A549 treated with GW870086 at 1 μM for 4 hours (cell line): ENCODE measurements at places on chromosomes 11 and 22. TPM values are rescaled to one million over a fixed set of nuclear protein-coding genes. Genes with fewer than 3 reads are reported as not detected.

Gene ARHGAP8
- 0.96 to 1.9 TPM (median 1.3 TPM) in 5 replicates for total RNA-seq

Gene PKNOX2
- total RNA-seq: 0.05 TPM in 1 of 5 replicates, not detected in the others

Gene RASSF10
- total RNA-seq: 1.9 to 2.5 TPM (median 2.3 TPM) in 5 replicates

Gene PRR14L
- total RNA-seq: 5.4 to 7.5 TPM (median 6.6 TPM) in 5 replicates

Gene BEST1
- 2.4 to 5.4 TPM (median 2.9 TPM) in 5 replicates for total RNA-seq

Gene OR8D1
- not detected in 5 replicates for total RNA-seq

Gene SYCE3
- total RNA-seq: 0.40 to 0.80 TPM (median 0.75 TPM) in 3 of 5 replicates, not detected in the others

Gene INPP5J
- 0.46 to 0.57 TPM (median 0.51 TPM) in 5 replicates for total RNA-seq

Gene CDKN1C
- 2.6 to 3.6 TPM (median 3.0 TPM) in 5 replicates for total RNA-seq

Gene HSPB2
- 0.13 to 0.29 TPM in 2 of 5 replicates, not detected in the others for total RNA-seq

Gene PLEKHA7
- total RNA-seq: 40.4 to 48.5 TPM (median 46.8 TPM) in 5 replicates

Gene KRTAP5-1
- not detected in 5 replicates for total RNA-seq

Gene CALCA
- 0.07 to 0.19 TPM (median 0.14 TPM) in 3 of 5 replicates, not detected in the others for total RNA-seq

Gene OR6A2
- total RNA-seq: not detected in 5 replicates

Gene SPDYC
- not detected in 5 replicates for total RNA-seq

Gene SEZ6L
- not detected in 5 replicates for total RNA-seq

Gene TRIM66
- total RNA-seq: 1.5 to 2.7 TPM (median 1.6 TPM) in 5 replicates

Gene OR51E1
- not detected in 5 replicates for total RNA-seq

Gene APOBEC3H
- total RNA-seq: 0.26 to 0.45 TPM (median 0.36 TPM) in 5 replicates

Gene CUL5
- 5.2 to 12.5 TPM (median 8.7 TPM) in 5 replicates for total RNA-seq

Gene SCUBE2
- 0.31 to 0.89 TPM (median 0.75 TPM) in 5 replicates for total RNA-seq

Gene PRG3
- total RNA-seq: not detected in 5 replicates

Gene TNNT3
- total RNA-seq: 0.13 to 0.16 TPM (median 0.14 TPM) in 3 of 5 replicates, not detected in the others

Gene KCTD17
- 19.3 to 28.7 TPM (median 27.2 TPM) in 5 replicates for total RNA-seq

Gene SESN3
- total RNA-seq: 0.06 to 0.22 TPM (median 0.10 TPM) in 5 replicates

Gene RIMBP3C
- total RNA-seq: 0.11 to 0.37 TPM (median 0.24 TPM) in 5 replicates

Gene CRYBA4
- not detected in 5 replicates for total RNA-seq

Gene TPBGL
- total RNA-seq: 0.06 to 0.27 TPM (median 0.16 TPM) in 4 of 5 replicates, not detected in the other

Gene HRAS
- 108 to 168 TPM (median 150 TPM) in 5 replicates for total RNA-seq

Gene LRRN4CL
- 0.06 to 0.17 TPM (median 0.10 TPM) in 4 of 5 replicates, not detected in the other for total RNA-seq

Gene TYMP
- total RNA-seq: 11.7 to 19.6 TPM (median 17.7 TPM) in 5 replicates

Gene PLEKHB1
- 0.42 to 0.98 TPM (median 0.57 TPM) in 5 replicates for total RNA-seq

Gene OR8I2
- total RNA-seq: not detected in 5 replicates

Gene GNB1L
- total RNA-seq: 15.4 to 19.6 TPM (median 18.4 TPM) in 5 replicates

Gene POU2AF1
- not detected in 5 replicates for total RNA-seq

Gene AASDHPPT
- total RNA-seq: 27.6 to 38.3 TPM (median 33.3 TPM) in 5 replicates

Gene CECR2
- total RNA-seq: 0.05 to 0.14 TPM (median 0.08 TPM) in 5 replicates

Gene RFPL1
- total RNA-seq: not detected in 5 replicates

Gene KCNJ11
- 1.1 to 1.8 TPM (median 1.4 TPM) in 5 replicates for total RNA-seq
